Activated CD4-positive, alpha-beta T cell treated with anti-CD3 and anti-CD28 coated beads, Interleukin-2, amount 50 U/mL, for 16 hours (primary cell): ENCODE measurements at places on chromosomes 3 and 15.

- DNase-seq, result no peak
Observed at GRCh38 chr15:33158366-33158765, 36.1 kb downstream of the FMN1 start.

DNA sequence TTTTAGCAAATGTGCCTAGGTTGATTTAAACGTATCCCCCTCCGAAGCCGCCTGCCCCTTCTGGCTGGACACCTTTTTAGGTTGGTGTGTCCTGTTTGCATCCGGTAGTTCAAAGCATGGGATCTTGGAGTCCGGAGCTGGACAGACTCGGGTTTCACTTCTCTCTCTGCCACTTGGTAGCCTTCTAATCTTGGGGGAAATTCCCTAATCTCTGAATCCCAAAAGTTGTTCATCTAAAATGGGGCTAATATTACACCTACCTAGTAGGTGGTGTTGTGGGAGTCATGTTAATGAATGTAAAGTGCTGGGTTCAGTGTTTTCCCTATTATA is 760 bp downstream of the FANCI start:
- no peak for DNase-seq

GRCh38 chr15:98416222-98416855 is 232.0 kb upstream of the IGF1R start:
- DNase-seq, result no peak

DNA sequence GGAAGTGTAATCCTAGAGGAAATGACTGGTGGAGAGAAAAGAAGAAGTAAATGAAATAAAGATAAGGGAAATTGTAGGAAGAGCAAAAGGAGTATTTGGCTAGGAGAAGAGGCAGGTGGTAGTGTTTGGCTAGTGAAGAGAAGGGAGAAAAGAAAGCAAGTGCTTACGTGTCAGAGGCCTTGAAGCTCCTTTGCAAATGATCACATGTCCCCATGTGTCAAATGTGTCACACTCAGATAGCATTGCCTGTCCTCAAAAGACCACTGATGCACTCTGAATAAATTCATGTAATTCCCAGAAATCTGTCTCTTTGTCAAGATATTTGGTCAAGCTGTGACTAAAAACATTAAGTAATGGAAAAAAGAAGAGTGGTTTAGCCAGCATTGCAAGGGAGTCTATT is 639.3 kb downstream of the TUSC7 start:
- no peak for DNase-seq

DNA sequence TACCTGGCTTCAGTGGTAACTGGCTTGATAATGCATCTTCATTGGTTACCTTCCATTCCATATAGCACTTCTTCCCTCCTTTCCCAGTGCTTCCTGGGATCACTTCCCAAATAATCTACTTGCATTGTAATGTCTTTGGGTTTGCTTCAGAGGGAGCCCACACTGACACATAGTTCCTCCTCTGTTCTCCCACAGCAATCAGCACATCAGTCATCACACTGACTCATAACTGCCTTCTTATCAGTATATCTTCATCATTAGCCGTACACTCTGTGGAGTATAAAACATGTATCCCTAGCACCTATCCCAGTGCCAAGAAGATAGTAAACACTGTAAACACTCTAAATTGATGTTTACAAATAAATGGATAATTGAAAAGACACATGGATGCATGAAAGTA is 91.4 kb upstream of the SCN10A start:
- DNase-seq, result no peak

GRCh38 chr3:77871436-77871835 is 831.5 kb downstream of the ROBO2 start:
- no peak for DNase-seq
